ENCODE measurements at places on chromosomes 7 and 10.

DNA sequence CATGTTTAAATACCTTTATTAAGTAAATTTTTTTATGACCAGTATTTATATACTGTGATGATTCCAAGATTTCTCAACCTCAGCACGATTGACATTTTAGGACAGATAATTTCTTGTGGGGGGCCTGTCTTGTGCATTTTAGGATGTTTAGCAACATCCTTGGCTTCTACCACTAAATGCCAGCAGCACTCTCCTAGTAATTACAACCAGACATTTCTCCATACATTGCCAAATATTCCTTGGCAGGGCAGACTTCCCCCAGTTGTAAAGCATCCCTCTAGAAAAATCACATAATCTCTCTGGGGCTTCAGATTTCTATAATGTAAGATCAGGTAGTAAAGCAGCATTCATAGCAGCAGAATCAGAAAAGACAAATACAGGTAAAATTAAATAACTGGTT lies 7.8 kb upstream of the LIPM start:
- DNase-seq = no peak

GRCh38 chr7:92075455-92076158 lies 58.7 kb downstream of the CYP51A1 start:
- no peak for DNase-seq

GRCh38 chr7:45177801-45178200 lies 20.2 kb downstream of the RAMP3 start:
- no peak for DNase-seq

GRCh38 chr10:21649454-21649872 lies 115.4 kb downstream of the MLLT10 start:
- DNase-seq = no peak

DNA sequence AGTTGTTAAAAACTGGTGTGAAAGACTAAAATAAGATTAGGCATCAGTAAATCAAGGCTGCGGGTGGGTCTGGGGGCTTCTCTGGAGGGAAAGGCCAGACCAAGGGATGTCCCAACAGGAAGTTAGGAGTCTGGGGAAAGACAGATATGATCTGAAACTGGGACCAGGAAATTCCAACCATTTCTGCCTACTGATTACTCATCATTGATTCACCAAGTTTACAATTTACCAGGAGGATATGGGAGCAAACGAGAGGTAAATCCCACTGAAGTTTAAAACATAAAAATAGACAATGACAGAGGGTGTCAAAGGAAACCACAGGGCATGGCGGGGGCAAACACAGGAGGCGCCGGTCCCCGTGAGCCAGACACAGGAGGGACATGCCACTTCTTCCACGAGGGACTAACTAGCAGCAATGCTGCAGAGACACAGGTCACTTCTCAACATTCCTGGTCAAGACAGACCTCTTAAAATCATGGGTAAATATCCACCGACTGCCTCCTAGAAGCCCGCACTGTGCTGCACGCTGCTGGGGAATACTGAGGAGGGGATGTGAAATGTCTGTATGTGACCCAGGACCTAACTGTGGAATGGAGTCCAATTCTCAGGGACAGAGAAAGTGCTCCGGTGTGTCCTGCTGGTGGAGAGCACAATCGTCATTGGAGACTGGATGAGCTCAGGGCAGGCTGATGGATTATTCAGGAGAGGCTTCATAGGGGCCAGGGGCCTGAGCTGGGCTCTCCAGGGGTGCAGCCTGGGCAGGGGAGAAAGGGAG lies 153.4 kb upstream of the KLF14 start:
- DNase-seq = no peak

GRCh38 chr7:149720372-149721083 lies 52.9 kb downstream of the ZNF467 start:
- peak; percentile 92 for DNase-seq

- DNase-seq = peak; percentile 24
These were observed 924 bp downstream of the BMPR1A start for GRCh38 chr10:86757113-86757972.

DNA sequence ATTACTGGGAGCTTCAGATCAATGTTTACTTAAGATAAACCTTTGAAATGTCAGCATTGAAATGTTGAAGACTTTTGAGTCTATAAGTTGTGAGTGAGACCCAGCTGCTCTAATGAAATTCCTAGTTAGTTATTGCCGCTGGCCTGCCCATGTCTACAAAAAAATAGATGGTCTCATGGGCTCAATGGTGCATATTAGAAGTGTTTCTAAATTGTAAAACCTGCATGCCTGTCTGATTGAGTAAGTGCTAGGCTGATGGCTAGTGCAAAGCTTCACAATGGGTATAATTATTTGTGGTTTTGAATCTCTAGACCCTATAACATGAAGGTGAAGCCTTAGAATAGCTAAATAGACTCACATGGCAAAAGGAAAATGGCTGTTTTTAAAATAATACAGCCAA lies 234.5 kb downstream of the SORCS3 start:
- DNase-seq = no peak

DNA sequence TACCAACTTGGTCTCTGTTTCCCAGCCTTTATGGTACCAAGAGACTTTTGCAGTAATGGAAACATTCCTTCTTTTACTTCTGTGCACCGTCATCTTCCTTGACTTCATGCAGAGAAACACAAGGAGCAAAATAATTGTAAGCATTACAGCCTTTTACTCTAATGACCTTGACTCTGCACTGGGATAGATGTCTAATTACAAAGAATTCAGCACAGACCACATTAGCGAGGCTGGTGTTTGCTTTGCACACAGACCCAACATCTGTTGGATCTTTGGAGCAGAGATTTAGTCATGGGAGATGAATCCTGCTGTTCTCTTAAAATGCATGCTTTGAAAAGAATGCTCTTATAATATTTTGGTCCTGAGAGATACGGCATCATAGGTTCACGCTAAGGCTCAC lies 261.6 kb downstream of the TWIST1 start:
- no peak for DNase-seq

- DNase-seq = no peak
These were observed 105.1 kb downstream of the GRID1 start for GRCh38 chr10:86261470-86261869.

GRCh38 chr10:25068152-25069058 lies 52.0 kb downstream of the THNSL1 start:
- no peak for DNase-seq

GRCh38 chr10:87916515-87916914 lies 53.1 kb downstream of the PTEN start:
- no peak for DNase-seq

DNA sequence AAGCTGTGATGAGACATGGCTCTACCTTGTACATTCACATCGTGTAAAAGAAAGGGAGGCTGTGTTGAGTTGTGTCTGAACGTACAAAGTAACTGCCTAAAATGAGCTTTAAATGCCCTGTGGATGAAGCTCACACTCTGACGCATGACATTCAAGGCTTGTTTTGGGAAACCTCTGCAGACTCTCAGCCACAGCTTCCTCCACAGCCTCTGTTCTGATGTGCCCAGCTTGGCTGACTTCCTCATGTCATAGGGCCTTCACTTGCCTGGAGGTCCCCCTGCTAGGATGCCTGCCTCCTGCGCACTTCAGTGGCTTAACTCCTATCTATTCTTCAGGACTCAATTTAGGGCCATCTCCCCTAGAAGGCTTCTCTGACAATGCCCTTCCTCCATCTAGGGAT lies 230.0 kb upstream of the HABP2 start:
- no peak for DNase-seq

GRCh38 chr7:9124320-9124719 lies 690.9 kb downstream of the NXPH1 start:
- DNase-seq = no peak

DNA sequence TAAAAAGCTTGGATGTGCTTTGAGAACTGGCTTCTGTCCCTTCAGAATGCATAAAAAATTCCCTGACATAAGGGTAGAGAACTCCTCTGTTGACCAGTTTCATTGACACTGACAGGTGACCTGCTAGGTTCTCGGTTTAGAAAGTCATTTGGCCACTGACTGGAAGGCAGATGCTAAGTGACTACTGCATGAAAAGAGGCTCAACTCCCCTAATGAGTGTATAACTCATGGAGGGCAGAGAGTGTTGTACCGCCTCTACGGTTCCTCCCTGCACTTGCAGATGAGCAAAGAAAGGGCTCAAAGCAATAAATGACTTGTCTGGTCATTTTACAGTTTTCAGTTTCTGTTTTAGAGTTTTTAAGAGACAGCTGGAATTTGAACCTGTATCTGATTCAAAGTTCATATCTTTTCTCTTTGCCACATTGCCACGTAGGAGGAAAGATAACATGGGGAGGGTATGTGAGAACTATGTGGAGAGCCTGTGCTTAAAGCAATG lies 2.9 kb upstream of the FGL2 start:
- DNase-seq = no peak

DNA sequence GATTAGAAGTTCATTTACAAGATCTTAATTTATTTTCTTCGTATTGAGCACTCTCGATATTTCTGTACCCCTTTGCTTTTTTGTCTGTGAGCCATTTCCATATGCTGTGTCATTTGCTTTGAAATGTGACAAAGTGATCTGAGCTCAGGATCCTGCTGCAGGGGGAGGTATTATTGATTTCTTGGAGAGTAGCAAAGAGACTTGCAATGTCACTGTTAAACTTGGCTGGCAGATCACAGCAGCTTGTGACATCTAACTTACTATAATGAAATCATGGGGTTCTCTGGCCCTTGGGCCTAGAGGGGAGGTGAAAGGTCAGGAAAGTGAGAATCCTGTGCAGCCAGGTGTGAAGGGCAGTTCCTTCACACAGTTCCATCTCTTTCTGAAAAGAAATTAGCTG lies 923.4 kb downstream of the REEP3 start:
- DNase-seq = no peak

- DNase-seq = no peak
These were observed 23.5 kb upstream of the PDE1C start for GRCh38 chr7:32093415-32094408.

DNA sequence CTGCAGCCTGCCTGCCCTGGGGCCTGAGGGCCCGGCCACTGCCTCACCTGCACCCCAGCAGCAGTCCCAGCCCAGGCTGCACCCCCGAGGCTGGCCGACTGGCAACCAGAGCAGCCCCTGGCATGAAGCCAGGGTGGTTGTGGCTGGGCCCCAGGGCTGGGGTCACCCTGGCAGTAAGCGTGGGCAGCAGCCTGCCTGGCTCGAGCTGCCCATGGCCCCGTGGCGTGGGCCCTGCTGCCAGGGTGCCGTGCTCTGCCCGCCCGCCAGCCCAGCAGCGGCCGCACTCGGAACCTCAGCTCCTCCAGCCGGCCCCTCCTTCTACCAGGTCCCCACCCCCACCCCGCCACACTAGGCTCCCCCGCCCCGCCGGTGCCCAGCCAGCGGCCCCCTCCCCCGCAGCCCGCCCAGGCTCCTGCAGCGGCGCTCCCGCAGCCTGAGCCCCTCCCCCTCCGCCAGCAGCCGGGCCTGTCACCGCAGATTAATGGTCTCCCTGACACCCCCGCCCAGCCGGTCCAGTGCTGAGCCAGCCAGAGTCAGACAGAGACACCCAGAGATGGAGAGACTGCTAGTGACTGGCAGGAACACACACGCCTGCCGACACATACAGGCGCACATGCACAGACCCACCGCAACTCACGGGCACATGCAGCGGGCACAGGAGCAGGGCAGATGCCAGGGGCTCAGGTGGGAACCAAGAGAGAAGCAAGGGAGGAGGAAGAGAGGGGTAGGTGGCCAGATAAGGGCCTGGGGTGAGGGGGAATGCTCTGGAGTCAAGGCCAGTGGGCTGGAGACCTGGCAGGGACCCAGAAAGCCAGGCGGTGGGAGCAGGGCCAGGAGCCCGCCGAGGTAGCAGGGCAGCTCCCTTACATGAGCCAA lies 22.4 kb downstream of the KCNH2 start:
- peak; percentile 97 for DNase-seq

DNA sequence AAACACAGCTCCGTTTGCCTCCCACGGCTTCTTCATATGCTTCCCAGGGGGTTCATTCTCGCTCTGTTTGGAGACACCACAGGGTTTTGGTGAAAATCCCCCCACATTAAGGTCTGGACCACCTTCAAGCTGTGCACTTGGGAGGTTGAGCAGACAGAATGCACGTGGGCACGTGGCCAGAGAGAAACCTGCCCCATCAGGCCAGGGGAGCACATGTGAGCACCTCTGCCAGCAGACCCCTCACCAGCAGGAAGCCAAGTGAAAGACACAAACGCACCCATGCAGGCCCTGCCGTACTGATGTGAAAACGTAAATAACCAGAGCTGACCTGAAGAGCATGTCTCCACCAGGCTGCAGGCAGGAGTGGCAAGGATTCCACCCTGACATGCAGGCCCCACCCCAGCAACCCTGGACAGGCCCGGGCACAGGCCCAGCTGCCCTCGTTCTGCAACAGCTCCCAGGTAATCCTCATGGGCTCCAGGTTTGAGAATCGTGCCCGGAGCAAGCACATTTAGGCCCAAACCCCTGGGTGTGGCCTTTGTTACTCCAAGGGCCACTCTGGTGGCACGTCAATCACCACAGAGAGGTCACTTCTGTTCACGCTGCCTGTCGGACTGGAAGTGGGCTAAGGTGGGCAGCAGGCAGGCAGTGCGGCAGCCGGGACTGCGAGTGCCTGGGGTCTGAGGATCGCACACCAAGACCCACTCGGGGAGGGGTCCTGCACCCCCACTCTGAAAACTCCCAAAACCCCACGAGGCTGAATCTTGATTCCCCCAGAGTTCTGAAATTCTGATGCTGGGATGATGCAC lies 184.4 kb downstream of the PTPRN2 start:
- DNase-seq = no peak

DNA sequence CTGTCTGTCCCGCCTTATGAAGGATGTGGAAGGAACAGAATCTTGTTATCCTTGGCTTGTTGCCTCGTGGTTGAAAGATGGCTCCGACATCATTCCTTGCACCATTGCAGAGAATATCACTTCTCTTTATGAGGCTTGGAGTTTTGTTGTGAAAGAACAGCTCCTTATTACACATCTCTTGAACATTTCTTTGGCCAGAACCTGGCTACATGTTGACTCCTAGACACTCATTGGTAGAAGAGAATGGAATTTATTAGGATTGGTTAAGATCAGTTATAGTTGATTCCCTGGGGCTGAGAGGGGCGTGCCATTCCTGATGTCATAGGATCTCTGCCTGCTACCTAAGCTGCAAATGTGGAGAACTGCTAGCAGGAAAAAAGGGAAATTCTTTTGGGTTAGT lies 180.5 kb upstream of the CTBP2 start:
- DNase-seq = no peak

DNA sequence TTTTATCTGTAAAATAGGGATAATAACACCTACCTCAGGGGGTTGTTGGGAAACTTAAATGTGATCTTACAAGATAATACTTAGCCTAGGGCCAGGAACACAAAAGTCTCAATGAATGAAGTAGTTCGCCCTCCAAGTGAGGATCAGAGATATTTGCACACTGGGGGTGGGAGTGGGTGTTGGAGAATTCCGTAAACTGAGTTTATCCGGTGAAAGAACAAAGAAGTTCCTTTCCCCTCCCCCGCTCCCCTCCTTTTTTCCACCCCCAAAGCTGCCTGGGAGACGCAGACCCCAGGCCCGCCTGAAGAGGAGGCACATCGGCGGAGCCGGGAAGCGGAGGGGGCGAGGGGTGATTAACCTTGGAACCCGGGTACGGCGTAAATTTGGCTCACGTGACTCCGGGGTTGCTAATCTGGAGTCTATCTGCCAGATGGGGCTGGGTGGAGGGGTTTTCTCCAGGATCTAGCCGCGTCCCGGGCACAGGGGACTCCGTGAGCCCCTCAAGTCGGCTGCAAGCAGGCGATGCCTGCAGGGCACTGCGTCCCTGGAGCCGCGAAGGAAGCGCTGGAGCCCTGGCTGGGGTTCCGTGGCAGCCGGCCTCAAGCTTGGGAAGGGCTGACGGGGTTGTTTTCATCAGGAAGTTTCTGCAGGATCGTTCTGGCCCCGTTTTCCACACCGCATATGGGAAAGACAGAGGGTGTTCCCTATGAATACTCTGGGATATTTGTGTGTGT lies 1.4 kb upstream of the PODXL start:
- DNase-seq = peak; percentile 38

Data from BE2C (cell line).